Activated T-helper 1 cell treated with anti-CD3 and anti-CD28 coated beads, Interleukin-12 subunit alpha, Interleukin-12 subunit beta, Interleukin-2, Interleukin-4 antibody, amounts not matched to agents 30 ng/mL and 10 ng/mL and 1 ng/mL, durations not matched to agents 14 hours and 24 hours and 36 hours (primary cell): ENCODE measurements at places on chromosomes 16 and 17. TPM values are rescaled to one million over a fixed set of nuclear protein-coding genes. Genes with fewer than 3 reads are reported as not detected.

- peaks cover 37% of the 10 kb centered on the region for H3K27me3 ChIP-seq
- no peak for DNase-seq
- no peaks in the 10 kb centered on the region for H3K36me3 ChIP-seq
- peaks cover 59% of the 10 kb centered on the region for H3K4me1 ChIP-seq
- peak overlapping the region; percentile 15 for H3K27ac ChIP-seq
Observed at GRCh38 chr17:40064971-40065768, 2.4 kb downstream of the THRA start.

DNA sequence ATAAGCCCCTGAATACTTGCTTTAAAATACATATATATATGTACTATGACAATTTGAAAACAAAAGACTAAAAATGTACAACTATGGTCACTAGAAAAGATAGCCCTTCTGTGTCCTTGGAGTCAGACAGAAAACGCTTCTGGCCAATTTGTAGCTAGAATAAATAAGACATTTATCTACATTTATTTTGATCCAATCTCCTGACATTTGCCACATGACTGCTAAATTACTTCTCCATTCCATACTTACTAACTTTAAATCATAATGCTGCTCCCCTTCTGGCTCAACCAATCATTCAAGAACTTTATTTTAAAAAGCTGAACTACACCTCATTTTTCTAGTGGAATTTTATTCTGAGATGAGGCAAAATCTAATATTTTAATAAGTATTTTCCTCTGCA lies 65.8 kb downstream of the CYTH1 start:
- no peak for DNase-seq
- H3K4me3 ChIP-seq = no peak overlapping the region
- H3K36me3 ChIP-seq = peaks cover 15% of the 10 kb centered on the region
- peak overlapping the region; percentile 22 for H3K27ac ChIP-seq

GRCh38 chr17:45425125-45425983 lies 7.3 kb downstream of the ARHGAP27 start:
- peaks cover 20% of the 10 kb centered on the region for H3K4me1 ChIP-seq
- peaks cover 5% of the 10 kb centered on the region for H3K27me3 ChIP-seq
- peaks cover 3% of the 10 kb centered on the region for H3K36me3 ChIP-seq
- no peak for DNase-seq
- H3K27ac ChIP-seq = no peak overlapping the region

DNA sequence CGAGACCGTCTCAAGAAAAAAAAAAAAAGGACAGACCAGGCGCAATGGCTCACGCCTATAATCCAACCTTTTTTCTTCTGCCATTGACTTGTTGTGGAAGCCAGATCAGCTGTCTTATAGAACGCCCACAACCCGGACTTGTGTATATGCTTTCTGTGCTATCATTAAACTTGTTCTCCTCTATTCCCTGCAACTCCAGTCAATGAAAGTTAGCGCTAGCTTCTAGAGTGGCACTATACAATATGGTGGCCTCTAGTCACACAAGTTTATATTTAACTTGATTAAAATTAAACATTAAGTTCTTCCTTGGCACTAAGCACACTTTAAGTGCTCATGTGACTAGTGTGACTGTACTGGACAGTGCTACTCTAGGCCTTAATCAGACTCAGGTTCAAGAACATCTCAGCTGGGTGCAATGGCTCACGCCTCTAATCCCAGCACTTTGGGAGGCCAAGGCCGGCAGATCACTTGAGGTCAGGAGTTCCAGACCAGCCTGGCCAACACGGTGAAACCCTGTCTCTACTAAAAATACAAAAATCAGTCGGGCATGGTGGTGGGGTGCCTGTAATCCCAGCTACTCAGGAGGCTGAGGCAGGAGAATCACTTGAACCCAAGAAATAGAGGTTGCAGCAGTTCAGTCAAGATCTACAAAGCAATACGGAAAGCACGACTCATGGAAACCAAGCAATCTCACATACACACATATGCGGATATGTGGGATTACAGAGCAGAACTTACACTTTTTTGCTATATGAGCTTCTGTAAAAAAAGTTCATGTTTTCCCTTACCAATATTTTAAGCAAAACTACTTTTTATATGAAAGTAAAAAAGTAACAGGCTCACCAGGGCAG lies 18.8 kb upstream of the GLG1 start:
- H3K4me1 ChIP-seq = peaks cover 53% of the 10 kb centered on the region
- H3K27me3 ChIP-seq = no peaks in the 10 kb centered on the region
- peak overlapping the region; percentile 47 for H3K4me3 ChIP-seq
- H3K27ac ChIP-seq = peak overlapping the region; percentile 91
- DNase-seq = no peak

DNA sequence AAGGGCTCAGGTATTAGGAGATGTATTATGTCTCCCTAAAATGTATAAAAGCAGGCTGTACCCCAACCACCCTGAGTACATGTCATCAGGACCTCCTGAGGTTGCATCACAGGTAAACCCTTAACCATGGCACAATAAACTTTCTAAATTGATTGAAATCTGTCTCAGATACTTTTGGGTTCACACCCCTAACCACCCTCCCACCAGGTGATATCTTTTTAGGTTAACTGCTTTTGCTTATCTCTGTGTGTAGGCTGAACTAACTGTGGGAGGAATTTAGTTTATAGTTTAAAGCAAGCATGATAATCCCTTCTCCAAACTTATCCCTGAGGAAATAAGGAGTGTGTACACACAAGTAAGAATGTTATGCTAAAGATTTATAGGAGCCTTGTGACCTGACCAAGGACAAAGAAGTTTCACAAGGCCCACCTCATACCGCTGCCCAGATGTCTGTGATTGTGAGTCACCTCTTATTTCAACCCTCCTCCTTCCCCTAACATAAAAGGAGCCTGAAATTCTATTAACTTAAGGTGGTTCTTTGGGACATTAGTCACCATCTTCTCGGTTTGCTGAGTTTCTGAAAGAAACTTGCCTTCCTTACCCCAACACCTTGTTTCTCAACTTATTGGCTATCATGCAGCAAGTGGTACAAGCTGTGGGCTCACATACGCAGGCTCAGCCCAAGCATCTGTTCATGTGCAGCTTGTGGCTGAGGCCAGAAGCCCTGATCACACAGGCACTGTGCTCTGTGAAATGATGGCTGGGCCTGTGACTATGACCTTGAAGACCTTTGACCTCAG lies 11.3 kb downstream of the PRSS22 start:
- H3K27ac ChIP-seq = no peak overlapping the region
- no peak for DNase-seq
- no peak overlapping the region for H3K4me3 ChIP-seq
- H3K4me1 ChIP-seq = peaks cover 18% of the 10 kb centered on the region

DNA sequence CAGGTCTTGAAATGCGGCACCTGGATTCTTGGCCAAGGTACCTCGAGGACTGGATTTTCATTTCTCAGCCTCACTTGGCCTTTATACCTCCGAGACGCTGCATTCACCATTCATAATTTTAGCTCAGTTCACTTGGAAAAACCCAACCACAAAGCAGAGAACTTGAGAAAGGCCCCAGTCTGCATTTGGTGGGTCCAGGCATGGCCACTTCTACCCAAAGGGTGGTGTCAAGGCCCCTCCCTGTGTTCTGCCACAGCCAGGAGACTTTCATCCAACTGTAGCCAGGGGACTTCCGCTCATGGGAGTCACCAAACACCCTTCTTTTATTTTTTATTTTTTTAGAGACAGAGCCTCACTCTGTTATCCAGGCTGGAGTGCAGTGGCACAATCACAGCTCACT lies 14.7 kb upstream of the TVP23A start:
- no peak for DNase-seq
- H3K27me3 ChIP-seq = peaks cover 6% of the 10 kb centered on the region
- no peak overlapping the region for H3K27ac ChIP-seq
- peaks cover 18% of the 10 kb centered on the region for H3K4me1 ChIP-seq

DNA sequence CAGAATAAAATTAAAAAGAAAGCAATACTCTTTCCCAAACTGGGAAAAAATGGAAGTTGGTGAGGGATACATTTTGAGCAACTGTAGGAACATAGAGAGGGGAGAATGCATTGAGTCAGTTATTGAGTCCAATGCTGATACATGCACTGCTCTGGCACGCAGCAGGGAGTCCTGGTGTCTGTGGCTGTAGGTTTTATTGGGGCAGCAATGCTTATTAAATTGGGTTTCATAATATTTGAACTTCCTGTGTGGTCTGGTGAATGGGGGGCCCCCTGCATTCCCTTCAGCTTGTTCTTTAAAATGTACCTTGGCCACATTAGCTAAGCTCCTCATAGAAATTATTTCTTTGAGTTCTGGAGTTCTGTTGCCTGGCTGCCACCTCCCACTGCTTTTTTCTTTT lies 125.2 kb upstream of the ELAC2 start:
- no peaks in the 10 kb centered on the region for H3K27me3 ChIP-seq
- DNase-seq = no peak
- no peak overlapping the region for H3K4me3 ChIP-seq

- no peaks in the 10 kb centered on the region for H3K4me1 ChIP-seq
- no peak for DNase-seq
- H3K36me3 ChIP-seq = no peaks in the 10 kb centered on the region
- no peak overlapping the region for H3K4me3 ChIP-seq
- no peaks in the 10 kb centered on the region for H3K27me3 ChIP-seq
Observed at GRCh38 chr16:65745201-65745708, 621.2 kb upstream of the CDH5 start.

GRCh38 chr17:7352910-7353635 lies 1.1 kb downstream of the KCTD11 start:
- no peaks in the 10 kb centered on the region for H3K27me3 ChIP-seq
- peaks cover 41% of the 10 kb centered on the region for H3K4me1 ChIP-seq
- peak overlapping the region; percentile 87 for H3K27ac ChIP-seq
- H3K4me3 ChIP-seq = peak overlapping the region; percentile 84

GRCh38 chr16:70796301-70796700 lies 4.7 kb downstream of the VAC14 start:
- H3K4me3 ChIP-seq = no peak overlapping the region
- DNase-seq = no peak
- no peaks in the 10 kb centered on the region for H3K36me3 ChIP-seq
- H3K4me1 ChIP-seq = peaks cover 27% of the 10 kb centered on the region
- H3K27me3 ChIP-seq = no peaks in the 10 kb centered on the region
- H3K27ac ChIP-seq = no peak overlapping the region

- H3K4me3 ChIP-seq = peak overlapping the region; percentile 34
- H3K27ac ChIP-seq = peak overlapping the region; percentile 85
- H3K27me3 ChIP-seq = no peaks in the 10 kb centered on the region
- peaks cover 85% of the 10 kb centered on the region for H3K4me1 ChIP-seq
- no peak for DNase-seq
Observed at GRCh38 chr16:68270353-68270752, 6.0 kb downstream of the SLC7A6 start.

- peaks cover 19% of the 10 kb centered on the region for H3K27me3 ChIP-seq
- no peak for DNase-seq
- no peak overlapping the region for H3K4me3 ChIP-seq
- no peaks in the 10 kb centered on the region for H3K4me1 ChIP-seq
- no peaks in the 10 kb centered on the region for H3K36me3 ChIP-seq
- H3K27ac ChIP-seq = no peak overlapping the region
Observed at GRCh38 chr17:72575542-72576233, 454.9 kb downstream of the SOX9 start.

- peaks cover 13% of the 10 kb centered on the region for H3K4me1 ChIP-seq
- H3K36me3 ChIP-seq = no peaks in the 10 kb centered on the region
- H3K4me3 ChIP-seq = no peak overlapping the region
- DNase-seq = no peak
Observed at GRCh38 chr17:28482551-28483199, 9.2 kb downstream of the SLC13A2 start.

DNA sequence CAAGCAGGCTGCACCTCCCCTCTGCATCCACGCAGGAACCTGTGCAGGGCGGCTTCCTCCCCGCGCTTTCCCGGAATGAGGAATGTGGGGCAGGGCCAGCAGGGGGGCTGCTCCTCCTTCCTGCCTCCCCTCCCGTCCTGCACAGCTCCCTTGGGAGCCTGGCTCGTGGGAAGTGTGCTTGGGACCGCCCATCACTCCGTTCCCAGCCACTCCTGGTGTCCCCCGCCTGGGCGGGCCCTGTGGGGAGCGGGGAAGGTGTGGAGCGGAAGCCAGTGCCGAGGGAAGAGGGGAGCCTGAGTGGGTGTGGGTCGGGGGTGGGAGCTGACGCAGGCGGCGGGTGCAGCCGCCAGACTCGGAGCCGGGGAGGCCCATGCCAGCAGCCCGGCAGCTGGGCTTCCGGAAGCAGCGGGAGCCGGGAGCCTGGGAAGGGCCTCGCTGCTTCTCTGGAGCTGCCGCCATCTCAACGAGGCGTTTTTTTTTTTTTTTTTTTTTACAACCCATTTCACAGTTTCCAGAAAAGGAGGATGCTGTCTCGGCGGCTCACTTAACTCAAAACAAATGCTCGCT lies 24.1 kb downstream of the BAHCC1 start:
- H3K27me3 ChIP-seq = peaks cover under 1% of the 10 kb centered on the region
- H3K4me1 ChIP-seq = no peaks in the 10 kb centered on the region
- no peak for DNase-seq
- no peak overlapping the region for H3K27ac ChIP-seq

Gene ZNF597
- total RNA-seq = 2.6 TPM in 2 replicates

Gene CCL8
- not detected in 2 replicates for total RNA-seq

Gene CX3CL1
- not detected in 2 replicates for total RNA-seq

Gene SLC52A1
- 0.20 and 0.23 TPM in 2 replicates for total RNA-seq

Gene TMEM238L
- not detected in 2 replicates for total RNA-seq

Gene MPV17L
- 0.20 and 0.34 TPM in 2 replicates for total RNA-seq

Gene SLC16A11
- 0.34 and 0.47 TPM in 2 replicates for total RNA-seq
